NCI-H460 (cell line): ENCODE measurements at places on chromosomes 6 and 20. TPM values are rescaled to one million over a fixed set of nuclear protein-coding genes. Genes with fewer than 3 reads are reported as not detected.

CALHM4 gene
- total RNA-seq: not detected in 2 replicates

POLR1C gene
- 36.4 and 39.5 TPM in 2 replicates for total RNA-seq

TAB2 gene
- total RNA-seq: 13.4 and 13.9 TPM in 2 replicates

MCHR2 gene
- not detected in 2 replicates for total RNA-seq

REV3L gene
- 10.1 and 11.3 TPM in 2 replicates for total RNA-seq

CASS4 gene
- total RNA-seq: 0.05 TPM in 1 of 2 replicates, not detected in the other

RSPH4A gene
- total RNA-seq: not detected in 2 replicates

FYN gene
- 1.1 and 3.7 TPM in 2 replicates for total RNA-seq

OPN5 gene
- not detected in 2 replicates for total RNA-seq

PRR18 gene
- total RNA-seq: 0.20 and 0.35 TPM in 2 replicates

PDYN gene
- not detected in 2 replicates for total RNA-seq

GSTA1 gene
- total RNA-seq: not detected in 2 replicates

CBFA2T2 gene
- 4.2 and 5.5 TPM in 2 replicates for total RNA-seq

DNA sequence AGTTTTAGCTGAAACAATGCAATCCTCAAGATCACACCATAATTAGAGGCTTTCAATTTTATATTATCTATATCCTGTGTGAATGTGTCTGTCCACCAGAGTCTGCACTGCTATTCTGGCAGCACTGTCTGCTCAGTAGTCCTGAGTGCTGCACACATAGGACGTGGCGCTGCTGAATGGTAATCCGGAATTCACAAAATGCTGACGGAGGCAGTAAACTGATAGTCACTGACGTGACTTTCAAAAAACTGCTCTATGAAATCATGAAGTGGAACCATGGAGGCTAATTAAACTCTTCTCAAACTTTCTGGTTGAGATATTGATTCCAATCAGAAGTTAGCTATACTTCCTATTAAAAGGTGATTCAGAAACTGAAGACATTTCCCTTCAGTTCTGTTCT, 190.8 kb upstream of the NOX3 start:
- no peak for DNase-seq

DNA sequence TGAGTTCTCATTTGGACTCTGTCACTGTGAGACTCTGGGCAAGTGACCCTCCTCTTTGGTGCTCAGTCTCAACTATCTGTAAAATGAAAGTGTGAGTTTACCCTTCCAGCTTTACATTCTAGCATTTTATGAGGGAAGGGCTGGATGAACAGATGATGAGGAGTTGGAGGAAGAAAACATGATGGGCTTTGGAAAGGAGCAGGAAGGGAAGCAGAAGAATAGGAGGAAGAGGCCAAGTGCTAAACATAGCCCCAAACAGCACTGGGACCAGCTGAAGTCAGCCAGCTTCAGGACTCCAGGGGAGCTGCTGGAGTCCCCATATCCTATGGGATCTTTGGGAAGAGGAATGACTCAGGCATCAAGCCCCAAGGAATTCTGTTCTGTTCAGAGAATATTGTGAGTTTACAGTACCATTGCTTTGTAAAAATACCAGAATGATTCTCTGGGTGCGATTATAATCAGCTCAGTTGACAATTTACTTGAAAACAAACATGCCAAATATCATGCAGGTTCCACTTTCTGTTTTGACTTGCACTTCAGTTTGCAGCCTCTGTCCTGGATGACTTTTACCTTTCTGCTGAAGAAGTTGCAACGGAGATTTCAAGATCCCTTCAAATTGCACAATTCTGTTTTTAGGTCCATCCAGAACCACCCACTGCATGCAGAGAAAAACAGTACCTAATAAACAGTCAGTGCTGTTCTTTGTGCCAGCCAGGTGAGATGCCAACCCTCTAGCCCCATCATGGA, 3.2 kb downstream of the CD40 start:
- DNase-seq: no peak

DNA sequence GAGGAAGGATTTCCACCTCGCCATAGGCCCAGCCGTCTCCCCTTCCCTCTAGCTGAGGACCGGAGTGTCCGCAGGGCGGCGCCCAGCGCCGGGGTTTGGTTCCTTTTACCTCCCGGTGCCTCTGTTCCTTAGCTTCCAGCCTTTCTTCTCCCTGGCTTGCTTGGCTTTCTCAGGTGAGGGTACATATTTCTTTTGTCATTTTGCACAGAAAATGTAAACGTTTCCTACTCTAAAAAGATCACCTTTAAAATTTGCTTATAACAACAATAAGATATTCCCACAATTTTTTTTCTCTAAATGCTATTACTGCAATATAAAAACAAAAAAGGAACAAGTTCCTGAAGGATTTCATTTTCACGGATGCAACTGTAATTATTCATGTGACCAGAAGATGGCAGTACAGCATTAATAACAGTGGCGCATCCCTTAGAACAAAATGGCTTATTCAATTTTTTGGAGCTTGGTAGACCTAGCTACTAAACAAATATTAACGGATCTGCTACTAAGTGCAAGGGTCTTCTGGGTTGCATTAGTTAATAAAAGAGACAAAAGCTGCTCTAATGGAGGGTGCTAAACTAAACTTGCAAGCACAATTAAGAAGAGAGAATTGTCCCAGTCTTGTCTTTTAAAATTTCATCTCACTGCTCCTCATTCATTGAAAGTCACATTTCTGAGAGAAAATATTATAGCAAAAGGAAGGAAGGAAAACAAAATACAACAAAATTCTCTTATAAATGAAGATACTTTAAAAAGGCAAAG, 172.9 kb downstream of the ADGRG6 start:
- DNase-seq: peak; percentile 38

- peak; percentile 93 for DNase-seq
These were observed at the start of the genes MCM8 and TRMT6 for GRCh38 chr20:5950271-5951031. Gene MCM8, plus strand, starts transcription at chr20:5950652. Its CDS starts 1,364 bp downstream, at chr20:5952016. Gene TRMT6, minus strand, starts transcription at chr20:5950533. Its CDS starts 128 bp downstream, at chr20:5950405.

DNA sequence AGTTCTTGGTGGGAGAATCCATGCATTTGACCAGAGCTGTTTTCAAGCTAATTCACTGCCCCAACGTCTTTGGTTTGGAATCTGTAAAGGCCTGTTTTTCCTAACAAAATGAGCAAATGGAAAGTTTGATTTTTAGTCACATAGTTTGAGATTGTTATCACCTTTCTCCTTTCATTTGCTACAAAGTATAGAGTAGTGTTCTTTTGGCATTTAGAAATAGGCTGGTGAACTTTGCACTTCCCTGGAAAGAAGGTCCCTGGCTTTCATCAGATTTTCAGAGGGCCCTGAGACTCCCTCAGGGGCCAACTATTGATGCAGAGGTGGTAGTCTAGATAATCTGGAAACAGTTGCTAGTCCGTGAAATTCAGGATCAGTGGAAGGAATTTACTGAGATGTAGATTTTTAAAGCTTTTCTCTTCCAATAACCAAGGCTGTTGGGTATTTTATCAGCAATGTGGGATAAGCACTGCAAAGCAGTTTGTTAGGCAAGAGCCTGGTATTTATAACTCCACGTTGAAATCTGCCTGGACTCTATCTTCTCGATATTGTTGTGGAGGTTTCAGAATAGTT, 1.7 kb downstream of the ARFGEF2 start:
- DNase-seq: no peak

GRCh38 chr6:169518451-169518850, 183.4 kb downstream of the WDR27 start:
- no peak for DNase-seq

- no peak for DNase-seq
These were observed 38.0 kb downstream of the CDYL start for GRCh38 chr6:4814212-4814611.

DNA sequence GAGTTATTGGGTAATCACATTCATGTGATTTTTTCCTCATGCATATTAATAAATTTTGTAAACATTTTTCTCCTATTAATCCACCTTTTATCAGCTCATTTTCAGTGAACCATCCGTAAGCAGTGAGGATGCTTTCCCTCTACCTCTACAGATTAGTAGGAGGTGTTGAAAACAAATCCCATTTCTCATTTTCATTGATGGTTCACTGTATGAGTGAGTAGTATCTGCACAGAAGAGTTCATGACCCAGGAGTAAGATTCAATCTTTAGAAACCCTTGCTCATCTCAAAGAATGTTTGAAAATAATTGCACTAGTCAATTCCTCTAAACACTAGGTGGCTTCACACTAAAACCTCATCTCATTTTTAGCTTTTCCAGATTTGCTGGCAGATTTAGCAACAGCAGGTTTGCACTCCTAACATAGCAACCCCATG, 440.0 kb downstream of the HAO1 start:
- no peak for DNase-seq

- DNase-seq: no peak
These were observed 667.7 kb upstream of the AGPAT4 start for GRCh38 chr6:161941565-161941964.

DNA sequence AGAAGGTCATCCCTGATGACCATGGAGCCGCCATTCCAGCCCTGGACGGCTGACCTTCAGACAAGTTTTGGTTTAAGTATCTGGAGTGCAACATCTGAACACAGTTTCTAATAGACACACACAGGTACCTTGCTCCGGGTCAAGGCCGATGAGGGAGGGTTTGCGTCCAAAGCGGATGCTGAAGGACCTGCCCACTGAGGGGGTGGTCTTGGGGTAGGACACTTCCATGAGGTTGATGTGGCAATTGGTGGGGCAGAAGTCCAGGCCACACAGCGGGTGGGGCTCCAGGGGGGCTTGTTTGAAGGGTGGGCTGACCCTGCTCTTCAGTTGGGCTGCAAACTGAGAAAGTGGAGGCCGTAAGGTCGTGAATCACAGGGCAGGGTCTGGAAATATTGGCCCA, 177.9 kb downstream of the PREX1 start:
- no peak for DNase-seq

GRCh38 chr20:47183367-47183766, 173.1 kb downstream of the ZMYND8 start:
- no peak for DNase-seq

- DNase-seq: peak; percentile 36
These were observed 1.4 kb upstream of the TRIM39 start for GRCh38 chr6:30325150-30325872.

DNA sequence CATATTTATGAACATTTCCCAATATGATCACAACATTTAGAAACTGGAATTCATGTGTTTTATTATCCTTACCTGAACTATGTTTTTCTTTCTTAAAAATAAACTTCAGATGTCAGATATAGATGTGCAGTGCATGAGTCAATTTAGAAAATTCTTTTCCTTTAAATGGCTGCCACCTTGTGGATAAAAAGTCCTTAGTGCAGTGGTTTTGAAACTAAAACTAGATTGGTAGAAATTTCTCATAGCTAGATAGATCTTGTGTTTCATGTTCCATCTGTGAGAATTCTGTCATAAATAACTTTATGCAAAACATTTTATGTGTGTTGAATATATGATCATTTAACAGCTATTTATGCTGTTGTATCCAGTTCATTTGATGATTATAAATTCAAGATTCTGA, 134.9 kb downstream of the KLHL32 start:
- DNase-seq: peak; percentile 35

- no peak for DNase-seq
These were observed 134.1 kb downstream of the ELOVL4 start for GRCh38 chr6:79813143-79813850.

DNA sequence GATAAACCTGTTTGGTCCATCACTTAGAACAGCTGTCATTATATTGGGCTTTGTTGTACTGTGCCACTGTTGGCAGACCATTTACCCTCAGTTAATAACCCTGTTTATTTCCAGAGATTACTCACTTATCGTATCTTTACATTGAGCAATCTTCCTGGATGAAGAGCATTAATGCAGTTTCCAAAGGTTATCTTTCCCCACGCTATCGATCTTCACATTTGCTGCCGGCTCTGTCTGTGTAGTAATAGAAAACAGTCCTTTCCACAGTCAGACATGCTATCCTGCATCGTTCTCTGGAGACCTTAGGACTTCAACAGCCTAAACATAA, 27.4 kb downstream of the GHRH start:
- DNase-seq: no peak

DNA sequence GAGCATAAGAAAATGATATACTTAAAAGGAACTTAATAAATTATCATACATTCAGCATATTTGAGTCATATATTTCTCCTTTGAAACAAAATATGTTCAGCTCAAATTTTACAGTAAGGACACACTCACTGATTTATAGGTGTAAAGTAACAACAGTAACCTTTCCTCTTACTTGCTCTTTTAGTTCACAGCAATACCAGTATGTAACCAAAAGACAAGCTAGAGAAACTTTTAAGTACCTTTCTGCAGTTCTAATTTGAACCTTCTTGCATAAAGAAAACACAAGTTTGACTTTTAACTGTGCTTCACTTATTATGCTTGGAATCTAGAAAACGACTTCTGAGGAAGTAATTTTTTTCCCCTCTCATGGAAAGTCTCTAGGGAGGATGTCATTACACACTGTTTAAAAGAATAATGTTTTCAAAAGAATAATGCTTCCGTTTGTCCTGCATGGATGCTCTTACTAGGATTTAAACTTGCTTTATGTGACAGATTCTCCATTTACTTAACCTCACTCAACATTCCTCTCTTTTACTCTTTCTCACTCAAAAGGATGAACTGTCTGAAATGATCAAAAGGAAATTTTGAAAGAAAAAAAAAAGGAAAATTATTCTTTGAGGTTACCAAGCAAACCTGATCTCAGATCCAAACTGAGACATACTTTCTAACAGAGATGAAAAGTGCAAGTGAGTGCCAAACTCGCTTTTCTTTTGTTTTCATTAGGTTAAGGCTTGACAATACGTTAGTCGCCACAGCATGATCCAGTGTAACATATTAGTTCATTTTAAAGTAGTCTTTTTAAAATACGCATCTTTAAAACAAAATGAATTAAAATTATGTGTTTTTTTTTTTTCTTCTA, 22.4 kb upstream of the CALHM6 start:
- DNase-seq: no peak

DNA sequence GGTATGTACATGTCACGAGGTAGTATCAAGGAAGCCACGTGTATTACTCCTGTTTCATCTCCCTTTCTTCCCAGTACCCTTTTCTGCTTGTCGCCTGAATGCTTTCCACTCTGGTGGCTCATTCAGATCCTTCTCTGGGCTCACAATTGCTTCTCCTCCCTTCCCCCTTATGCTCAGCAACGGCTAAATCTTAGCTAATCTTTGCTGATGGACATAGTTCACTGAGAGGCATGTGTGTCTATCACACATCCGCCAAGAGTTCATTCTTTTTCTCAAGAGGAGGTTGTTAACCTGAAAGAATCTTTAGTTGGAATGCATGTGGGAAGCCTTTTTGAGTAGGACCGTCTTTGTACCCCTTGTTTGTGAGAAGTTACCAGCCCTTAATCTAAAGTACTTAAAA, 25.8 kb upstream of the MROH8 start:
- no peak for DNase-seq

DNA sequence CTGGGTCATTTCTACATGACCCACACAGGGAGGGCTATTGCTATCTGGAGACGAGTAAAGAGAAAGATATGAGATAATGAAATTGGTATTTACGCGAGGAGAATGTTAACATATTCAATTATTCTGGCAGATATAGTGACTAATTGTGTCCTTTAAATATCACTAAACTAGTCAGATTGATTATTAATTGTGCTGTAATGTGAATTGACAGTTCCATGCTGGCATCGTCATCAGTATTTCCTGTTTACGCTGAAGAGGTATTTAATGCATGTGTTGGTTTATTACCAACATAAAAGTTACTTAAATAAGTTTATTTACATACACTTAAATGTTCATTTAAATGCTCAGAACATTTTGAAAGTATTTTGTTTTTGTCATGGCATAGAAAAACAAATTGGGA, 35.7 kb upstream of the OGFRL1 start:
- no peak for DNase-seq

- peak; percentile 58 for DNase-seq
These were observed 65.9 kb upstream of the DDR1 start for GRCh38 chr6:30818391-30818841.

- DNase-seq: no peak
These were observed 289.6 kb downstream of the RIMS1 start for GRCh38 chr6:72175916-72176315.
